ENCODE measurements at places on chromosomes 7 and 10.

DNA sequence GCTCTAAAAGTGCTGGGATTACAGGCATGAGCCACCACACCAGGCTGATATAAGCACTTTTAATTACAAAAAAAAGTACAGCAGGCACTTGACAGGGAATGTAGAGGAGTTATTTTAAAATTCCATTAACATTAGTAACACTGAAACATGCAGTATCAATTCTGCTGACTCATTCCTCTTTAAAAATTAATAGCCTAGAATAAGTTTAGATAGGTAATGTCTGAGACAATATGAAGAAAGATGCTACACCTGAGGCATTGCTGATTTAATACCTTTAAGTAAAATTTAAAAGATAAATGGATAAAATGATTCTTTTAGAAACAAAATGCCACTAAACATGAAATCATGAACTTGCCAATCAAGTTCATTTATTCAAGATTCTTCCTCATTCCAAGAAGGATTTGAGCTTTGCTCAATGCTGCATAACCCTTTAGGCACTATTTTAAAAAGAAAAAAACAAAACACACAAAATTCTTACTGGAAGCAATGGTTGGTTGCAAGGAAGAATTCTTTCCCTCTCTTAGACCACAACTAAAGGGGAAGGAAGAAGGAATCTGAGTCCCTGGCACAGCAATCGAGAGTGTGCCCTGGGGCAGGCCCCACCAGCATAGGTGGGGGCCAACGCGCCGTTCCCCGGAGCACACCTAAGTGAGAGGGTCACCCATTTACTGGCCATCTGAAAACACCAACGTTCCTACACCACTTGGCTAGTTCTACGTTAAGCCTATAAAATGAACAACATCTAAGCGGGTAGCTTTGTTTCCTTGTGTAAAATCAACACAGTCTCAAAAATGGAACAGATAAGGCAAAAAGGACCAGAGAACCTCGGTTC lies 26.6 kb downstream of the ESYT2 start:
- no peak for DNase-seq

- DNase-seq: no peak
These were observed 9.4 kb upstream of the TAS2R16 start for GRCh38 chr7:123004931-123005330.

GRCh38 chr7:7969306-7970236 lies 975 bp downstream of the GLCCI1 start:
- DNase-seq: no peak

GRCh38 chr7:74064696-74065095 lies 18.9 kb upstream of the LIMK1 start:
- no peak for DNase-seq

GRCh38 chr10:130073912-130074311 lies 36.7 kb downstream of the C10orf143 start:
- no peak for DNase-seq

GRCh38 chr7:50353894-50354595 lies 49.5 kb downstream of the IKZF1 start:
- no peak for DNase-seq

GRCh38 chr7:99679400-99680191 lies at the start of gene CYP3A5:
Gene CYP3A5, minus strand, starts transcription at chr7:99679996. Its CDS starts 100 bp downstream, at chr7:99679896.
- DNase-seq: no peak

GRCh38 chr10:102514487-102515311 lies 10.9 kb downstream of the SUFU start:
- no peak for DNase-seq

- no peak for DNase-seq
These were observed 142.3 kb downstream of the KAT6B start for GRCh38 chr10:74968667-74969061.

DNA sequence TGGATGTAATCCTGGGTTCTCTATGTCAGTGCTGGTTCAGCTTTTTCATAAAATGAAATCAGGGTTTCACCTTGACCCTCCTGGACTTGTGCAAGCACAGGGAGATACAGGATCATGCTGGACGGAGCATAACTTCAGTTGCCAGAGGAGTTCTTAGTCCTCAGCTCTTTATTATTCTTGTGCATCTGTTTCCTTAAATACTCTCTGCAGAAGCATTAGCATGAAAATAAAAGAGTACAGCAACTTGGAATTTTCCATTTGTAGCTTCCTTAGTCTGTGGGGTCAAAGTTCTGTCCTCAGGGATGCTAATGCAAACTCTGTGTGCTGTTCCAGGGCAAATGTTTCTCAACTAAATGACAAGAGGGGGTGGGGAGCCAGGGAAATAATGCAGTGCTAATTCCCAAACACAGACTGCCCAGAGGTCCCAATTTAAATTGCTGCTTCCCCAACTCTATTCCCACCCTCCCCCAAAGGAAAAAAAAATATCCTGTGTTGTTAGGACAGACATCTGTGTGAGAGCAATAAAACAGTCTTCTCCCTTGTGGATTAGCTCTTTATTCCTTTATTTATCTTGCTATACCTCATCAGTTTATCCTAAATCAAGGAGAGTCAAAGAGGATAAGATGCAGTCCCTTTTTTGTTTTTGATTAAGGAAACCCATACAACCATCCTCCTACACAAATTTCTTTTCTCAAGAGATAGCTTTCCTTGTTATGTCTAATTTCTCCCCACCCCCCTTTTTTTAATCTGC lies 905.0 kb downstream of the LRMDA start:
- no peak for DNase-seq

- DNase-seq: no peak
These were observed 55.0 kb downstream of the GBF1 start for GRCh38 chr10:102300278-102300843.

GRCh38 chr7:46099076-46099475 lies 178.0 kb upstream of the IGFBP3 start:
- no peak for DNase-seq

DNA sequence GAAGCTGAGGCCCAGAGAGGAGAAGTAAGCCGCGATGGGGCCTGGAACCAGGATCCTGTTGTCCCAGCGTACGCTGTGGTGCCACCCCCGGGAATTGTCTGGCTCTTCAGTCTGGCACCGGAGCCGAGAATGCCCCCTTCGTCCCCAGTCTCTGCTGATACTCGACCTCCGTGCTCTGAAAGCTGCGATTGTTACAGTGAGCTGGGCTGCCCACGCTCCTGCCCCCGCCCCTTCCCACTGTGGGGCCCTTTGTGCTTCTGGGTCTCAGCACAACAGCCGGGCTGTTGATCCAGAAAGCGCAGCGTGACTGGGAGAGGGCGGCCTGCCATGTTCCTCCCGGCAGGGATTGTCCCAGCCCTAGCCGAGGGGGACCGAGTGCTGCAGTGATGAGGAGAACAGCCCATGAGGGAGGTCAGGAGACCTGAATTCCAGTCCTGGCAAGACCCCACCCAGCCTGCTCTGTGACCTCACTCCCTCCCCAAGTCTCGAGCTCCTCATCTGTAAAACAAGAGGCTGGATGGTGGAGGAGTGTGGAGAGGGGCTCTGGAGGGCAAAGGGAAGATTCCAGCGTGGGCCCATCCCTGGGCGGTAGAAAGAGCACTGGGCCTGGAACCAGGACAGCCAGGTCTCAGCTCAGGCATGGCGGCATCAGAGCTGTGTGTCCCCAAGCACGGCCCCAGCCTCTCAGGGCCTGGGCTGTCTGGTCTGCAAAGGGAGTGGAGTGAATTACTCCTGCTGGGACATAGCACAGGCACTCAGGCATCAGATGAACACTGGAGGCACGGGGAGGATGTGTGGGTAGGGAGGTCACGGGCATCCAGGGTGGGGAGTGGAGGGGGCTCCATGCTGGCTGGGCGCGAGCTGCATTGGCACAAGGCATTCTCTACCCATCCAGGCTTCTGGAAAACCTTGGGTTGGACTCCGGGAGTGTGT lies 43.6 kb downstream of the TSPAN15 start:
- DNase-seq: no peak

GRCh38 chr7:149217570-149217969 lies 21.9 kb upstream of the ZNF212 start:
- DNase-seq: no peak

- no peak for DNase-seq
These were observed 100.1 kb upstream of the GLCCI1 start for GRCh38 chr7:7868572-7868899.

- no peak for DNase-seq
These were observed 135.0 kb downstream of the CDH23 start for GRCh38 chr10:71531485-71532446.

DNA sequence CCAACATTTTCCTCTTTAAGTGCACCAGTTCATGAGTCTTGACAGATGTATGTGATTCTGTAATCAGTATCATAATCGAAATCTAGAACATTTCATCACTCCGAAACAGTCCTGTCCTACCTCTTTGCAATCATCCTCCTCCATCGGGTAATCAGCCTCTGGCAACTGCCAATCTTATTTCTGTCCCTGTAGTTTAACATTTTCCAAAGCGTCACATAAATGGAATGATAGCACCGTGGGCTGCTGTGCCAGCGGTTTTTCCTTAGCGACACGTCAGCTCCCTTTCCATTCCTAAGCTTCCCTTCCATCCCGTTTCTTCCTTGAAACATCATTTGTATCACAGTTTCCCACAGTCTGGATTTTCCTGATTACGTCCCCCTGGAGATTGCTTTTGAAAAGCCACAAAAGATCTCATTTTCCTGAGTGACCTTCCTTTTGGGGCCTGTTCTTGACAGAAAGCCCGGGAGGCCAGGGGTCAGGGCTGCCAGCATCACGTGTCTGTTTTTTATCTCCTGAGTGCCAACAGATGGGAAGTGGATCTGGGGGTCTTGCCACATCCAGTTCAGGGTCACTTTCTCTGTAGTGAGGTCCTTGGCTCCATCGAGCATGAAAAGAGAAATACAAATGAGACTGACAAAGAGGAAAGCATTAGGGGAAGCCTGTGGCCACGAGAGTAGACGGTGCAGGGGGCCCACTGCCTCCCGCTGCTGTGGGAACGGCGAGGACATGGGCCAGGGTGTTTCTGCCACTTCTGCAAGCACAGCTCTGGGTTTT lies 31.6 kb downstream of the TMEM120A start:
- DNase-seq: no peak

DNA sequence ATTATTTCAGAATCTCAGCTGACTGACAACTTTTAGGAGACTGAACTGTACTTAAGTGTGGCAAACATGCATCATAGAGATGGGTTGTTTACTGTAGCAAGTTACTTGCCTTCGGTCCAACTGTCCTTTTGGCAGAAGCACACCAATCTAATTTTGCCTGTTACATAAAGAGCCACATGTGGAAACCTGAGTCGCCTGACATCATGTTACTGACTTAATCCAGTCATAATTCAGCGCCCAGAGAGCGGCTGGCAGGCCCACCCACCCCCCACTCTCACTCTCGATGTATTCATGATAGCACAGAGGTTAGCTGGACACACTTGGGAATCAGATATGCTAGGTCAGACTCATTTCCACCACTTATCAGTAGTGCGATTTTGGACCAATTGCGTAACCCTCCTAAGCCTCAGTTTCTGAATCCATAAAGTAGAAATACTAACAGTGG lies 57.3 kb upstream of the CAPZA2 start:
- no peak for DNase-seq

- DNase-seq: no peak
These were observed 42.5 kb downstream of the STK17A start for GRCh38 chr7:43625453-43625852.

- no peak for DNase-seq
These were observed 38.1 kb downstream of the FAM107B start for GRCh38 chr10:14736600-14737081.

- no peak for DNase-seq
These were observed 8.9 kb downstream of the VSTM4 start for GRCh38 chr10:49106451-49106850.

- DNase-seq: no peak
These were observed 14.1 kb upstream of the DUSP5 start for GRCh38 chr10:110483633-110484032.

GRCh38 chr10:116049158-116049973 lies 223.6 kb downstream of the GFRA1 start:
- DNase-seq: no peak

DNA sequence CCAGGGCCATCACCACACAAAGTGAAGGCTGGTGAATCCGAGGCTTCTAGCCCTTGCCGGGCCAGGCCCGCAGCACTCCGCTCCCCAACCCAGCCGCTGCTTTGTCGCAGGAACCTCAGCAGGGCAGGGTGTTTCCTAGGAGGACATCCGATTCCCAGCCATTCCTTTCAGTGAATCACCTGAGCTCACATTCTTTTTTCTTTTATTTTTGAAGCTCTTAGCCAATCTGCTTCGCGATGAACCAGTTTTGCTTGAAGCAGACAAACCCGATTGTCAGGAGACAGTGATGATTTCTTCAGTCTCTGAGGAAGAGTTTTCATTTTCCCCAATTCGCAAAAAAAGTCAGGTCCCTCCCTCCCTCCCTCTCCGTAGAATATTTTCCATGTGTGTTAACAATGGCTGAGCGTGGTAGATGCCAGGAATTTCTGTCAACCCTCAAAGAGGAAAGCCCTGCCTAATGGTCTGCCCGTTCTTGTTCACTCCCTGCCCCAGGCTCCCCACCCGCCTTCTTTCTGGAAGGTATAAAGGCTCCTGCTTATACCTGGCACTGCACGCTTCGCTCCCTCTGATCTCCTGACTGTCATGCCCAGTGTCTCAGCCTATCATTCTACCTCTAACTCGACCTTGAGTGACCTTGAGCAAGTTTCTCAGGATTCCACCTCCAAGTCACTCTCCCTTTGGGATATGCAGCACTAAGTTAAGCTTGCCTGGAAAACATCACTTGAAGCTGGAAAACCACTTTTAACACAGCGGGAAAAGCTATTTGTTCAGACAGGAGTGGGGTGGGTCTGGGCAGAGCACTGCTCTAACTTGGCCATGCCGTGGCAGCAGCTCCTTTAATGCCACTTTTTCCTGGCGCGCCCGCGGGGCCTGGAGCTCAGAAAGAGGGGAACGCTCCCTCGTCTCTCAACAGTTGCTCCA lies 35.1 kb downstream of the EGFR start:
- no peak for DNase-seq
